ENCODE measurements at places on chromosomes 2 and 18. TPM values are rescaled to one million over a fixed set of nuclear protein-coding genes. Genes with fewer than 3 reads are reported as not detected.

The NOL4 gene
- polyA plus RNA-seq = 4.0 TPM

The RTP5 gene
- polyA plus RNA-seq = not detected

The C2orf80 gene
- 0.33 TPM for polyA plus RNA-seq

The RNU2-63P gene
- not detected for polyA plus RNA-seq

The TUBA3E gene
- polyA plus RNA-seq = 0.26 TPM

The MYO3B gene
- 9.3 TPM for polyA plus RNA-seq

The FECH gene
- 45.3 TPM for polyA plus RNA-seq

The PDE1A gene
- polyA plus RNA-seq = 24.5 TPM

The PARD6G gene
- polyA plus RNA-seq = 30.1 TPM

The KCNG2 gene
- polyA plus RNA-seq = 0.24 TPM

The ACMSD gene
- polyA plus RNA-seq = 42.3 TPM

The CXCR1 gene
- 0.06 TPM for polyA plus RNA-seq

The IL36B gene
- not detected for polyA plus RNA-seq

The REG3A gene
- polyA plus RNA-seq = not detected

The MC4R gene
- 0.16 TPM for polyA plus RNA-seq

The CFAP65 gene
- 0.27 TPM for polyA plus RNA-seq

Data from left renal cortex interstitium (tissue), 4 donors.